Activated T-cell treated with anti-CD3 and anti-CD28 coated beads for 4 hours (primary cell): ENCODE measurements at places on chromosomes 7 and 10.

DNA sequence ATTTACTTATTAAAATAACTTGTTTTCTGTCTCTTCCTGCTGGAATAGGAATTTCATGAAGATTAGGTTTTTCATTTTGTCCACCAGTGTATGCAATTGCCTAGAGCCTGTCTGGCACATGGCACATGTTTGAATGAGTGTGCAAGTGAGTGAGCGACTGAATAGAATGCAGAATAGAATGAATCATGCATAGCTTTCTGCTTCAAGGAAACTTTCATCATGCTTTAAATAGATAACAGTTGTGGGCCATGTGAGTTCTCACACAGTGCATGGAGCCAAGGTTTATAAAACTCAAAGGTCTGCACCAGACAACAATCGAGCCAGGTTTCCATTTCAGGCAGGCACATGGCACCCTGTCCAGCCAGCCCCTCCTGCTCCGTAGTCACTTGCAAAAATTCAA lies 74.2 kb upstream of the HECW1 start:
- DNase-seq, result no peak

DNA sequence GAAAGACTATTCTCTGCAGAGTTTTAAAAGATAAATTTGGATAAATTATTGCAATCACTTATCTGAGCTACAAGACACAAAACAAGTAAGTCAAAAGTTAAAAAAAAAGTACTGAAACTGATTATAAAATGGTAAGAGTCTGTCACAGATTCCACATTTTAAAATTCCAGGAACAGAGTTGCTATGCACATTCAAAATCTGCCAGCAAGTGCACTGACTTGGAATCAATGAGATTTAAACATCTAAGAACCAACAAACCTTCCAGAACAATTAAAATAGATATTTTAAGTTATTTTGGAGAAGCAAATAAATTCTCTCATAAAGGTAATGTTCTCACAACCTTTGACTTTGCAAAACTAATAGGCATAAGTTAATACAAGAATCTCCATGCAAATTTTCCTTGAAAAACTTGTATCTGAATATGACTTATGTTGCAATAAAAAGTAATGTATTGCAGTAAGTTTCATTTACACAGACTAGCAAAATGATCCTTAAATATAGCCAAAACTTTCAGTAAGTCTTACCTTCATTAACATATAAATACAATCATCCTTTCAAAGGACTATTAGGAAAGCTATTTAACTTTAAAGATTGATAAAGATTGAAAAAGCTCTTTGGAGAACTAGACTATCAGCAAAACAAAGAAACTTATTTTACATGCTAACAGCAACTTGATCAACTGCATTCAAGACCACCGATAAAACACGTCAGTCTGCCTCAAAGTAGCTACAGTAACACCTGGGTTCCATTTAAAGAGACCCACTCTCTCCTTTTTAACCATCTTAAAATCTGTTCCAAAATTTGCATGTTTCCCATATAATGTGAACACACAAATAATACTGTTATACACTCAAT lies 4.4 kb downstream of the ETV1 start:
- DNase-seq, result no peak

DNA sequence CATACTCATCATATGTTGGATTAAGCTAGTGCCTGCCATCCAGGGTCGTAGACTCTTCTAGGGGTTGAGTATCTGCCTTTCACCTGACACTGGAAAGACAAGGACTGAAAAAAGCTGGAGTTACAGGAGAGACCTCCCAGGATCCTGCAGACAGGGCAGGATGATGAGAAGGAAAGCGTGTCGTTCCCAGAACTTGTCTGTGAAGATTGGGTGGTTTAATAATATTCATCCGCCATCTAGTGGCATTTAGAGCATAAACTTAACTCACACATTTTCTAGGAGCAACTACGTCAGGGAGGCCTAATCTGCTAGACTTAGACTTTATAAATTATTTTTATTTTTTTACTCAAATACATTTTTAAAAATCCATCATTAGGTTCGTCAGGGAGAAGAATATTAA lies 59.6 kb downstream of the ADRB1 start:
- DNase-seq, result no peak

- no peak for DNase-seq
Observed at GRCh38 chr7:20219446-20220292, 2.5 kb upstream of the MACC1 start.

DNA sequence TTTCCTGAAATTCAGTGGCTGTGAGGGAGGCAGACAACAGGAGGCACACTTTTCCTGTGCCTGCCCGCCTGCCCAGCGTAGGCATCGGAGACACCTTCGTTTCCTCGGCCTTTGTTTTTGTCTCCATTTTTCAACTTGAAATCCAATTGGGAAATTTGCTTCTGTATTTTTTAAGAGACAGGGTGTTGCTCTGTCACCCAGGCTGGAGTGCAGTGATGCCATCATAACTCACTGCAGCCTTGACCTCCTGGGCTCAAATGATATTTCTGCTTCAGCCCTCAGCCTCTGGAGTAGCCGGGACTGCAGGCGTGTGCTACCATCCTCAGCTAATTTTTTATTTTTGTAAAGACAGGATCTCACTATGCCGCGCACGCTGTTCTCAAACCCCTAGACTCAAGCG lies 116.8 kb downstream of the CYTH3 start:
- no peak for DNase-seq

DNA sequence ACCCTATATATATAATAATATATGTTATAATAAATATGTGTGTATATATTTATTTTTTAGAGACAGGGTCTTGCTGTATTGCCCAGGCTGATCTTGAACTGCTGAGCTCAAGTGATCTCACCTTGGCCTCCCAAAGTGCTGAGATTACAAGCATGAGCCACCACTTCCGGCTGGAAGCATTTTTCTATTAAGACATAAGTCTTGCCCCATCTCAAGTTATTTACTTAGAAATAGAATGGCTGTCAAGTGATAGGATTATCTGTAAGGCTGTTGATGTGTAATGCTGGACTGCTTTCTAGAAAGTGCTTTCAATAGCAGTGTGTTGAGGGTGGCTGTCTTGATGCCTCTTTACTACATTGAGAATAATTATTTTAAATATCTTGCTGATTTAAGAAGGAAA lies 65.2 kb downstream of the ZMYND11 start:
- DNase-seq, result no peak

- no peak for DNase-seq
Observed at GRCh38 chr7:148241700-148242293, 348.8 kb upstream of the C7orf33 start.

- DNase-seq, result no peak
Observed at GRCh38 chr10:29529146-29529545, 105.6 kb downstream of the SVIL start.

DNA sequence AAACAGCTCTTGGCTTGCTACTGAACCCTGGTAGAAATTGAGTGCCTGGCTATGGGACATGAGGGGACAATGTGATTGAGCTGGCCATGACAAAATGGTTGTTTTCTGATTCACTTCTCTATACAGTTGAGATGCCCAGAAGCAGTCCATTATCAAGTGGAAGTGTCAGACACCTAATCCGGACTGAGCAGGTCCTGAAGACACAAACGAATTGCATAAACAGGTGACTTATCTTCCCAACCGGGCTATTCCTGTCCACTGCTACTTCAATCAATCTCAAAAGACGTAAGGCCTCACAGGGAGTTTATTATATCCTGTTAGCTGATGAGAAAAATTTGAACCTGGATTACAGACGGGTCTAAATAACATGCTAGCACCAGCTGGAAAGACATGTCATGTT lies 105.5 kb upstream of the WAC start:
- DNase-seq, result no peak

DNA sequence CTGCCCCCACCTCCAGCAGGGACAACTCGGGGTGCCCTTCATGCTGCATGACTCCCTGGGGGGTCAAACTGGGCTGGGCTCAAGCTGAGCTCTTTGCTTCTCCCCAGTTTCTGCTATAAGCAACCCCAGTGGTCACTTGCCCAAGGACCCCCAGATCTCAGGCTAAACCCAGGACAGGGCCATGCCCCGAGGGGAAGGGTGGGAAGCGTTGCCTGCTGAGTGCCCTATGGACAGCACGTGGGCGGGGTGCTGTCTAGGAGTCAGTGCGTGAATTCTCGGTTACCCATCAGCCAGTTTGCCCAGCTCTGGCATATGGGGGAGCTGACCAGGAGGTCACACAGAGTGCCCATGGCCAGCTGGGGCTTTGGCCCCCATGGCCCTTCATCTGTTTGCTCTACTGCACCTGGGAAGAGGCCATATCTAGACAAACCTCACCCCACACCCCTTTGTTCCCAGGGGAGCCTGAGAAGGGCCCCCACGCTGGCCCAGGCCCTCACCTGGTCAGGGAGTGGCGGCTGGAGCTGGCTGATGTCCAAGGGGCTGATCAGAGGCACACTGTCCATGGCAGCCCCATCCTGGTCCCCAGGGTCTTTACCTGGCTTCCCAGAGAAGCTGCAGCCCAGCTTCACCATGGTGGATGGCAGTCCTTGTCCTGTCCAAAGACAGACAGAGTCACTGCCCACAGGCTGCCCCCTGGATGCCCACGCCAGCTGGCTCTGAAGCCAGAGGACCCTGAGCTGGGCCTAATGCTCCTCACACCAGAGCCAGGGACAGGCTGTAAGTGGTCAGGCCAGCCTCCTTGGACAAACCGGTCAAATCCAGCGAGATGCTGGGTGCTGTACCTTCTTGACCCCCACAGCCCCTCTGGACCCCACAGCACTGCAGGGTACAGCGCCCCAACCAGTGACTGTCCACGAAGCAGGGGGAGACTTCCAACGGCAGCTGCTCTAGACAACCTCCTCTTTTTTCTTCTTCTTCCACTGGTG lies 8.0 kb downstream of the CALY start:
- DNase-seq, result no peak

- DNase-seq, result no peak
Observed at GRCh38 chr7:220151-220841, 27.9 kb downstream of the FAM20C start.

GRCh38 chr10:121613456-121613855 lies 15.2 kb upstream of the FGFR2 start:
- no peak for DNase-seq
